ENCODE measurements at places on chromosomes 13 and 19. TPM values are rescaled to one million over a fixed set of nuclear protein-coding genes. Genes with fewer than 3 reads are reported as not detected.

- no peaks in the 10 kb centered on the region for H3K4me1 ChIP-seq
- no peaks in the 10 kb centered on the region for H3K27me3 ChIP-seq
- no peak overlapping the region for H3K27ac ChIP-seq
- H3K4me3 ChIP-seq: no peak overlapping the region
- DNase-seq: no peak
Measured at GRCh38 chr13:18949489-18949761, 232.2 kb downstream of the TUBA3C start.

DNA sequence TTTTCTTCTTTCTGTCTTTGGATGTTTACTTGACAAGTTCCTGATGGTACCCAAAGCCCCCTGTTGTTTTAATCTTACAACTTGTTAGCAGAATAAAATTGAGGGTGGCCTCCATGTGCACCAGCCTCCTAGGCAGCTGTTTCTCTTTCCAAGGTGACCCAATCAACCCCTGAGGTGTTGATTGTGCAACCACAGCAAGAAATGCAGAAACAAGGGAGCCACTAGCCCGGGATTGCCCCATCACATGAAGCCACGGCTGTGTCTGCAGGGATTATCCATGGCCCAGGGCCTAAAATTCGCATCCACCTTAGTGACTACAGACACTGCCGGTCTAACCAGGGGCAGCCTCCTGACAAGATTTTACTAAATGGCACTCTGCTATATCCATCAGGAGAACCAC is 14.4 kb downstream of the CEACAM4 start:
- H3K4me1 ChIP-seq: no peaks in the 10 kb centered on the region
- H3K4me3 ChIP-seq: no peak overlapping the region
- H3K27ac ChIP-seq: no peak overlapping the region
- DNase-seq: no peak
- no peaks in the 10 kb centered on the region for H3K36me3 ChIP-seq
- peaks cover 40% of the 10 kb centered on the region for H3K27me3 ChIP-seq

GRCh38 chr13:61838568-61838967 is 422.9 kb upstream of the PCDH20 start:
- H3K27me3 ChIP-seq: no peaks in the 10 kb centered on the region
- no peak overlapping the region for H3K27ac ChIP-seq
- H3K4me1 ChIP-seq: no peaks in the 10 kb centered on the region
- H3K4me3 ChIP-seq: no peak overlapping the region
- no peak for DNase-seq
- no peaks in the 10 kb centered on the region for H3K36me3 ChIP-seq

GRCh38 chr13:26112843-26113242 is 61.0 kb upstream of the SHISA2 start:
- no peaks in the 10 kb centered on the region for H3K4me1 ChIP-seq
- peaks cover 5% of the 10 kb centered on the region for H3K27me3 ChIP-seq
- H3K4me3 ChIP-seq: no peak overlapping the region

GRCh38 chr19:58334691-58335249 is 8.0 kb downstream of the ZSCAN22 start:
- H3K4me1 ChIP-seq: no peaks in the 10 kb centered on the region
- H3K27me3 ChIP-seq: no peaks in the 10 kb centered on the region
- H3K4me3 ChIP-seq: no peak overlapping the region
- H3K27ac ChIP-seq: no peak overlapping the region
- no peak for DNase-seq

DNA sequence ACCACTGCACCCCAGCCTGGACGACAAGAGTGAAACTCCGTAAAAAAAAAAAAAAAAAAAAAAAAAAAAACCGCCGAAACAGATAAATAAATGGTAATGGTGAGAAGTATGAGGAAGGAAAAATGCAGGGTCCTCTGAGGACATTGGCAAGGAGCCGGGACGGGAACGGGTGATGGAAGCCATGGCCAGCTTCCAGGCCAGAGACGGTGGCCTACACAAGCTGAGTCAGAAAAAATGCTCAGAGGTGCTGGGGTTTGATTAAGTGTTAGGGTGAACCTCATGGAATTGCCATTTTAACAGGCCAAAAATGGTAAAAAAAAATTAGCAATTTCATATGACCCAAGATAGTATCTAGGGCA is 866 bp upstream of the ZSWIM4 start:
- H3K4me1 ChIP-seq: peaks cover 34% of the 10 kb centered on the region
- H3K27ac ChIP-seq: peak overlapping the region; percentile 91
- no peak for DNase-seq
- H3K36me3 ChIP-seq: no peaks in the 10 kb centered on the region
- no peaks in the 10 kb centered on the region for H3K27me3 ChIP-seq
- H3K4me3 ChIP-seq: peak overlapping the region; percentile 98

DNA sequence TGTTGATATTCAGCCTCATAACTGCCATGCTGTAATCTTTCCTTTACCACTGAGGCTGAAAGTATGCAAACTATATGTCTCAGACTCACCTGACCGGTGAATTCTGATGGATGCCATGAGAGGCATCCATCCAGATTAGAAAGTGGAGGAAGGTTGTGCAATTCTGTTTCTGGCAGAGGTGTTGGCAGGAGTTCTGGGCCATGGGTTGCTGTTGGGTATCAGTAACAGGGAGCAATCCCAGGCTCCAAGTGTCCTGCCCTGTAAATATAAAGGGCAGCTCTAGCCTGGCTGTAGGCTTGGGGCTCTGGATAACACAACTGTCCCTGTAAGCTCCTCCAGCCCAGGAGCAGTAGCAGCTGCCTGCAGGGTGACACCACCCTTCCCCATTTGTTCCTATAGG is 77.4 kb upstream of the ABCC4 start:
- no peak overlapping the region for H3K4me3 ChIP-seq
- H3K36me3 ChIP-seq: no peaks in the 10 kb centered on the region
- H3K4me1 ChIP-seq: peaks cover 5% of the 10 kb centered on the region
- no peak for DNase-seq
- peaks cover 32% of the 10 kb centered on the region for H3K27me3 ChIP-seq
- no peak overlapping the region for H3K27ac ChIP-seq

DNA sequence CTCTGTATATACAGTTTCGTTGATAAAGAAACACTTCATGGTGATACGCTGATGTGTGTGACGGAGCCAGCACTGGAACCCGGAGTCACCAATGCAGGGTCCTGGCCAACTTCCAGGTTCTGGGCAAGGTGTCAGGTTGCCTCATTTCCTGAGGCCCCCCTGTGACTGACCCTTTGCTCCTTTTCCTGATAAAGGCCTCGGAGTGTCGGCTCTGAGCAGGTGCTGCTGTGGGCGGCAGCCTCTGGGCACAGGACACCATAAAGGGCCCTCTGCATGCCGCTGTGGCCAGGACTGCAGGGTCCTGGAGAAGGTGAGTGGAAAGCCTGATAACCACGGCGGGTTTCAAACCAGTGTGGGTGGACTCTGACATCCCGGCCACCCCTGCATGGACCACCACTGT is 17.3 kb upstream of the MYDGF start:
- H3K27ac ChIP-seq: no peak overlapping the region
- H3K4me3 ChIP-seq: no peak overlapping the region
- H3K27me3 ChIP-seq: no peaks in the 10 kb centered on the region

DNA sequence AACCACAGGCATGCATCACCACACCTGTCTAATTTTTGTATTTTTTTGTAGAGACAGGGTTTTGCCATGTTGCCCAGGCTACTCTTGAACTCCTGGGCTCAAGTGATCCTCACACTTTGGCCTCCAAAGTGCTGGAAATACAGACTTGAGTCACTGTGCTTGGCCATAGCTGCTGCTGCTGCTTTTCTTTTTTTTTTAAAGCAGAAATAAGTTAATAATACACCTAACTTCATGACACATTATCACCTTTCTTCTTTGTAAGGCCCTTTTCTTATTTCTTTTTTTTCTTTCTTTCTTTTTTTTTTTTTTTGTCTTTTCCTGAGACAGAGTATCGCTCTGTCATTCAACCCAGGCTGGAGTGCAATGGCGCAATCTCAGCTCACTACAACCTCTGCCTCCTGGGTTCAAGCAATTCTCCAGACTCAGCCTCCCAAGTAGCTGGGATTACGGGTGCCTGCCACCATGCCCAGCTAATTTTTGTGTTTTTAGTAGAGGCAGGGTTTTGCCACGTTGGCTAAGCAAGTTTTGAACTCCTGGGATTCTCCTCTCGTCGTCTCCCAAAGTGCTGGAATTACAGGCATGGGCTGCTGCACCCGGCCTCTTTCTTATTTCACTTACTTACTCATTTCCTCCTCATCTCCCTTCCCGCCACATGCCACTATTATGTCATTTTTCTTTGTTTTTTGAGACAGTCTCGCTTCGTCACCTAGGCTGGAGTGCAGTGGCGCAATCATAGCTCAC is 8.7 kb downstream of the SHKBP1 start:
- DNase-seq: no peak
- H3K36me3 ChIP-seq: peaks cover 81% of the 10 kb centered on the region
- no peak overlapping the region for H3K27ac ChIP-seq

DNA sequence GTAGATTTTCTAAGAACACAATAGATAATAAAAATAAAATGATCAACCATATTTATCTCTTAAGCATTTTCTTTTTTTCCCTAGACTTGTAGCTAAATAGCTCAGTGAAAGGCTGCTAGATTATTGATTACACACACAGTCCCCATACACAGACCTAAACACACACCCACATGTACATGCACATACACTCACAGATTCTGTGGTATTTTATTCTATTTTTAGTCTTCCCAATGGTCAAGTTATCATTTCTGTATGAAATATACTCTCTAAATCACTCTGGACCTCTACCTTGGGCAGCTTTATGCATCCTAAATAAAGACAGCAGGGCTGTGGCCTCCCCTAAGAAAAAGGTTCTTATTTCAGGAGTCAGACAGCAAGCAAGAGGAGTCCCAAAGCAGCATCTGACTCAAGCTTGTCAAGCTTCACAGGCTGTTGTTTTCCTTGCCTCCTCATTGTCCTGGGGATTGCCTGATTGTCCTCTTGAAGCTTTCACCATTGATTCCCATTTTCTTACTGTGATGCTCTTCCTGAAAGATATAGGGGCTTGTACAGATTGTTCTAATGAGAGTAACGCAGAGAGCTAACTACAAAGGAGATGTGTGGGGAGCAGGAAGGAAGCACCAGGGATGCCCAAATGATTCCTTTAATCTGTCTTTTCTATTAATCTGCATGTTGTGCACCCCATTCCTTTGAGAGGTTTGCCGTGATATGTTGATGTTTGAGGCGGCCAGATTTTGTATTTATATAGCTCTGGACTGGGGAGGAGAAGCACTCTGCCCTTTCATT is 986.5 kb downstream of the PCDH17 start:
- H3K27me3 ChIP-seq: no peaks in the 10 kb centered on the region
- H3K27ac ChIP-seq: no peak overlapping the region
- no peaks in the 10 kb centered on the region for H3K4me1 ChIP-seq
- no peaks in the 10 kb centered on the region for H3K36me3 ChIP-seq

GRCh38 chr13:80237646-80238045 is 103.3 kb downstream of the SPRY2 start:
- no peaks in the 10 kb centered on the region for H3K4me1 ChIP-seq
- H3K36me3 ChIP-seq: no peaks in the 10 kb centered on the region
- no peaks in the 10 kb centered on the region for H3K27me3 ChIP-seq
- H3K27ac ChIP-seq: no peak overlapping the region
- H3K4me3 ChIP-seq: no peak overlapping the region

DNA sequence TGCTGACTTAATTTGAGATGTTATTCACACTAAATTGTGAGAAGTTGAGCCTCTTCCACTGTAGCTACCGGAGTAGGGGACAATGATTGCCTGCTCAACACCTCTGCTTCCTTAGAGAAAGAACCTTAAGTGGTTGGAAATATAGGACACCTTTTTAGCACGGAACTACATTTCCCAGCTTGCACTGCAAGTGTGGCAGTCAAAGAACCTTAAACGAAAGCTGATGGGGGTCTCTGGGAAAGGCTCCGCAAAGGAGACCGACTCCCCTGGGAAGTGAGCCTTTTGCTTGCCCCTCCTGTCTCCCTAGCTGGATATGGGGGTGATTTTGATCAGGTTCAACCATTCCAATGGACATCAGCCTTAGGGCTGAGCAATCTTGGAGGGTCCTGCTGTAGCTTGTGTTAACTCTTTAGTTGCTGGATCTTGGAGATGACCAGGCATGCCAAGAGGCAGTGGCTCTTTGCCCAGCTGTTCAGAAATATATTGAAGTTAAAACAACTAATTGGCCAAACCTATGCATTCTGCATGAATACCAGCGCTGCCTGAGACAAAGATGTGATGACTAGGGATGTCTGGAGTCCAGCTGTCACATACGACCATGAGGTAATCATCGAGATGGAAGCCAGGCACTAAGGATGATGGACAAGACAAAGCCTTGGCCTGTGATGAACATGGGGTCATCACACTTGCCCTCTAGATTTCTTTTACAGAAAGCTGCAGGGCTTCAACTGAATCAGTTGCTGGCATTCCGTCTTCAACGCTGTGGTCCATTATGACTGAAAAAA is 286.5 kb downstream of the FOXO1 start:
- H3K36me3 ChIP-seq: no peaks in the 10 kb centered on the region
- no peaks in the 10 kb centered on the region for H3K27me3 ChIP-seq
- H3K4me1 ChIP-seq: peaks cover 18% of the 10 kb centered on the region

DNA sequence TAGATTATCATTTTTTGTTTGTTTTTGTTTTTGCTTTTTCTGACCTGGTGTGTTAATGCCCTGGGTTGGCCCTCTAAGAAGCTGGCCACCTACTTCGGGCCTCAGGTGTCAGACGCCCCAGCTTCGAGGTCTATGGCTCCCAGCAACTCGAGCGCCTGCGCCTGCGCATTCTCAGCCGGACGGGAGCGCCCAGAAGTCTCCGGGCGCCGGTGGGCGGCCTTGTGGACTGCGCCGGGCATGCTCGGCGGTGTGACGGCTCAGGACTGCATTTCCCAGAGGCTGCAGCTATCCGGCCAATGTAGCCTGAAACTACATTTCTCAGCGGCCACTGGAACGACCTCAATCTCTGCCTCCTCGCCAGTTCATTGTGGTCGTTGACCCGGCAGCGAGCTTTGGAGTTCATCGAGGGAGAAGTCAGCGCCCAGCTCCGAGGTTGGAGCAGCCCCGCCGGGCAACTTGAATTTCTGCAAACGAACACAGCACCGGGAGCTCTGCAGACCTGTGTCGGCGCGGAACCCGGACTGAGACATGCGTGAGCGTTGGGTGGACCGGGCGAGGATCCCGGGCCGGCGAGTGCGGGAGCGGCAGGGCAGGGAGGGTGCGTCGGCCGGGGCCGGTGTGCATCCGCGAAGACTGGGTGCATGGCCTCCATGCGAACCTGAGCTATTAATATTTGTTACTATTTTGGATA is at the start of gene ZNF30:
Gene ZNF30, plus strand, starts transcription at position 219 of the 691 bp plus-strand sequence. CDS start 3,045 bp downstream, outside the sequence.
- peaks cover 3% of the 10 kb centered on the region for H3K27me3 ChIP-seq
- H3K4me3 ChIP-seq: peak within 1 kb of the TSS; percentile 93
- H3K4me1 ChIP-seq: peaks cover 14% of the 10 kb centered on the region
- peaks cover 15% of the 10 kb centered on the region for H3K36me3 ChIP-seq
- peak; percentile 75 for DNase-seq

Gene OR4F17
- 0.82 TPM for total RNA-seq

Gene PRR36
- not detected for total RNA-seq

Gene APLP1
- not detected for total RNA-seq

Gene NEK5
- not detected for total RNA-seq

Gene FCAR
- total RNA-seq: 0.20 TPM

Gene POSTN
- not detected for total RNA-seq

Gene ZNF284
- total RNA-seq: 2.1 TPM
